Breast epithelium (tissue), 4 donors: ENCODE measurements at places on chromosomes 5 and 9. TPM values are rescaled to one million over a fixed set of nuclear protein-coding genes. Genes with fewer than 3 reads are reported as not detected.

- H3K4me1 ChIP-seq, result no peaks in the 10 kb centered on the region
- no peak overlapping the region for H3K4me3 ChIP-seq
- H3K27ac ChIP-seq, result no peak overlapping the region
- H3K27me3 ChIP-seq, result no peaks in the 10 kb centered on the region
- H3K36me3 ChIP-seq, result no peaks in the 10 kb centered on the region
Measured at GRCh38 chr5:103512500-103512899, 50.1 kb downstream of the NUDT12 start.

DNA sequence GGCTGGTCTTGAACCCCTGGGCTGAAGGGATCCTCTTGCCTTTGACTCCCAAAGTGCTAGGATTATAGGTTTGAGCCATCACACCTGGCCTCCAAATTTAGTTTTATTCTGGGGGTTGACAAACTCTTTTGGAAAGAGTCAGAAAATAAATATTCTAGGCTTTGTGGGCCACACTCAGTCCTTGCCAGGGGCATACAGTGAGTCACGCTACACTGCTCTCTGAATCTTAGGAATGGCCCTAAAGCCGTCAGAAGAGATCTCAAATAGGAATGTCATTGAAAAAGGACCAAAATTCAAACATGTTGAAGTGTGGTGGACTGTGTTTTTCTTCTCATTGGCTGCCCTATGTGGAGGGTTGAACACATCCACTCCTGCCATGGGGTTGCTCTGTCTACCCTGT lies 127.7 kb upstream of the BASP1 start:
- no peak overlapping the region for H3K27ac ChIP-seq
- no peak overlapping the region for H3K4me3 ChIP-seq
- no peaks in the 10 kb centered on the region for H3K27me3 ChIP-seq
- no peaks in the 10 kb centered on the region for H3K4me1 ChIP-seq

- H3K36me3 ChIP-seq, result no peaks in the 10 kb centered on the region
- H3K27ac ChIP-seq, result no peak overlapping the region
- H3K27me3 ChIP-seq, result no peaks in the 10 kb centered on the region
Measured at GRCh38 chr9:121138561-121138960, 63.1 kb downstream of the RAB14 start.

- H3K4me3 ChIP-seq, result no peak overlapping the region
- H3K4me1 ChIP-seq, result no peaks in the 10 kb centered on the region
- H3K36me3 ChIP-seq, result no peaks in the 10 kb centered on the region
- DNase-seq, result no peak
Measured at GRCh38 chr5:138790684-138791083, 37.5 kb downstream of the CTNNA1 start.

The CFAP77 gene
- not detected for total RNA-seq

The TCOF1 gene
- 37.7 TPM for total RNA-seq

The CTNND2 gene
- total RNA-seq, result 3.3 TPM

The AGXT2 gene
- total RNA-seq, result not detected
